ENCODE measurements at places on chromosomes 12 and 14. TPM values are rescaled to one million over a fixed set of nuclear protein-coding genes. Genes with fewer than 3 reads are reported as not detected.

DNA sequence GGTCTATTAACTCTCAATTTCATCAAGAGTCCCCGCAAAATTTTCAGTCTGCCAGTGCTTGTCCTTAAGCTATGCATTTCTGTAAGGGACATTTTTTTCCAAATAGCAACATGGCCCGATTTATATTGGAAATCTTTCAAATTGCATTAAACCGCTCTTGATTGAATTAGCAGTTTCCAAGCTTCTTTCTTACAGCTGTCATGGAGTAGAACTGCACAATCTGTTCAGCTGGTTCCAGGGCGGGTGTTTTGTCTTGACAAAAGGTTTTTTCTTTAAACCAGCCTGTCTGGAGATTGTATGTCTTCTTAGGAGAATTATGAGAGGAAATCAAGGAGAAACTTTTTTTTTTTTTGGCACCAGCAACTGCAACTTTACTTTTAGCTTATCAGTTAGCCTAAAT lies 185.8 kb downstream of the ALG10B start:
- no peak overlapping the region for H3K27ac ChIP-seq
- H3K27me3 ChIP-seq, result no peaks in the 10 kb centered on the region
- no peaks in the 10 kb centered on the region for H3K4me1 ChIP-seq
- H3K4me3 ChIP-seq, result no peak overlapping the region
- H3K36me3 ChIP-seq, result no peaks in the 10 kb centered on the region
- DNase-seq, result no peak

- no peak for DNase-seq
- no peaks in the 10 kb centered on the region for H3K4me1 ChIP-seq
- no peaks in the 10 kb centered on the region for H3K36me3 ChIP-seq
- no peaks in the 10 kb centered on the region for H3K27me3 ChIP-seq
These were observed 17.6 kb downstream of the SOS2 start for GRCh38 chr14:50213795-50214194.

DNA sequence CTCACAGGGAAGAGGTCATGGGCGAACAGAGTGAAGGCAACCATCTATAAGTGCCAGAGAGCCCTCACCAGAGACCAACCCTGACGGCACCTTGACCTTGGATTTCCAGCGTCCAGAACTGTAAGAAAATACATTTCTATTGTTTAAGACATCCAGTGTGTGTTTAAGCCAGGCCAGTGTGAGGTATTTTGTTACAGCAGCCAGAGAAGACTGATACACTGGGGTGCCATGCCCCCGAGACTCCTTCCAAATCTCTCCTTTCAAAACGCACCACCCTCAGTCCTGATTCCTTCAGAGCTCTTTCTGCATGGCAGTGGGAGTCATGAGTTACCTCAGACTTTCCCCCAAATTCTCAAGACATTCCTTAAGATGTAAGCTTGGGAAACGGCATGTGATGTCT lies 2.5 kb upstream of the SERPINA5 start:
- DNase-seq, result no peak
- no peaks in the 10 kb centered on the region for H3K4me1 ChIP-seq

The LRRC10 gene
- polyA plus RNA-seq, result not detected

The POU6F1 gene
- 6.4 TPM for polyA plus RNA-seq
